ENCODE measurements at places on chromosomes 3 and 15. TPM values are rescaled to one million over a fixed set of nuclear protein-coding genes. Genes with fewer than 3 reads are reported as not detected.

The SLC24A5 gene
- not detected for total RNA-seq

The RBMS3 gene
- total RNA-seq = 50.8 TPM

The CAPN3 gene
- 1.7 TPM for total RNA-seq

The TRANK1 gene
- total RNA-seq = 22.2 TPM

The FEZF2 gene
- total RNA-seq = not detected

The FBXL2 gene
- 14.8 TPM for total RNA-seq

The IL20RB gene
- total RNA-seq = 2.3 TPM

The FILIP1L gene
- total RNA-seq = 7.6 TPM

The TUSC7 gene
- total RNA-seq = not detected

The KCNMB3 gene
- 0.94 TPM for total RNA-seq

The CLASP2 gene
- 56.4 TPM for total RNA-seq

The KCNAB1 gene
- under 0.01 TPM for total RNA-seq

The DYNLT2B gene
- 10.4 TPM for total RNA-seq

The USP50 gene
- 0.34 TPM for total RNA-seq

The MELTF gene
- 7.7 TPM for total RNA-seq

The GOLGA6B gene
- total RNA-seq = under 0.01 TPM

The CHRM5 gene
- under 0.01 TPM for total RNA-seq

The CYP1A2 gene
- not detected for total RNA-seq

The EFCC1 gene
- total RNA-seq = under 0.01 TPM

The TTC23 gene
- 24.7 TPM for total RNA-seq

The GHRL gene
- total RNA-seq = not detected

The LINGO1 gene
- total RNA-seq = not detected

The UBAP1L gene
- total RNA-seq = 0.95 TPM

The SPINK8 gene
- not detected for total RNA-seq

The ECE2 gene
- not detected for total RNA-seq

The GABRR3 gene
- not detected for total RNA-seq

The DGKG gene
- 2.5 TPM for total RNA-seq

The SNTN gene
- not detected for total RNA-seq

The GP5 gene
- total RNA-seq = under 0.01 TPM

The UBE2E2 gene
- total RNA-seq = 20.4 TPM

Data from bronchial smooth muscle cell (primary cell).